ENCODE measurements at places on chromosomes 4 and X. TPM values are rescaled to one million over a fixed set of nuclear protein-coding genes. Genes with fewer than 3 reads are reported as not detected.

Gene SH3D19
- 32.7 TPM for polyA plus RNA-seq

Gene RNF128
- polyA plus RNA-seq, result 20.4 TPM

Gene DRD5
- polyA plus RNA-seq, result not detected

Gene ANAPC4
- polyA plus RNA-seq, result 48.6 TPM

DNA sequence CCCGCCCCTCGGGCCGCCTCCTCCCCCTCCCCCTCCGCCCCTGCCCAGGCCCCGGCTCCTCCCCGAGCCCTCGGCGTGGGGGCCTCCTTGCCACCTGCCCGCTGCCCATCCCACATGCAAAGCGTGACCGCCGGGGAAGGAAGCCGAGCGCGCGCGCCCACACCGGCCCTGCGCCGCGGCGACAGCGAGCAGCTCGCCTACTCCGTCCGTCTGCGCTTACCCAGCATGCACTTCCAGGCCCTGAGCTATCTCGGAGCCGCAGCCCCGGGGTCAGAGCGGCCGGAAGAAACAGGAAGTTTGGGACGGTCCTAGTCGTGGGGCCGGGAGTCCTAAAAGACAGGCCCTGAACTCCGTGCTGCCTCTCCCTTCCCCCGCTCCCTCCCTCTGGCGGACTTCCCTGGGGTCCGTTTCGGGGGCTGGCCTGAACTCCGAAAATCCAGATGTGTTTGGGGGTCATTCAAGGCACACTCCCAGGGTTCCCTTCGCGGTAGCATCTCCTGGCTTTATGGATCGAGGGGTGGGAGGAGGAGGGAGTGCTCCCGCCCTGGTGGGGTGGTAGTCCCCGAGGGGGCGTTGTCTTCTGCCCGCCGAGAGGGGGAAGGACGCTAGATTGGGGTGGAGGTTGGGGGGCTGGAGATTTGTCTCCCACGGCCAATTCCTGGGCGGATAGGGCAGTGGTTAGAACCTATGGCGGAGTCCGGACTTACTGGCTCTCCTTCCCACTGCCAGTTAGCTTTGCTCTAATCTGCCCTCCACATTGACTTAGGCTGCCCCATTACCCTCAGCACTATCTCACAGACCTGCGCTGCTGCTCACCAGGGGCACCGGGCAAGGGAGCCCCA, 25.0 kb upstream of the BCORL1 start:
- H3K4me3 ChIP-seq, result peak overlapping the region; percentile 57
- peak; percentile 70 for DNase-seq
- H3K36me3 ChIP-seq, result no peaks in the 10 kb centered on the region
- H3K27ac ChIP-seq, result peak overlapping the region; percentile 66

GRCh38 chrX:48818866-48819265, 7.4 kb upstream of the ERAS start:
- no peak overlapping the region for H3K4me3 ChIP-seq
- no peak for DNase-seq
- no peak overlapping the region for H3K27ac ChIP-seq
- H3K27me3 ChIP-seq, result no peaks in the 10 kb centered on the region
- H3K4me1 ChIP-seq, result no peaks in the 10 kb centered on the region

- H3K27me3 ChIP-seq, result peaks cover 15% of the 10 kb centered on the region
- no peaks in the 10 kb centered on the region for H3K4me1 ChIP-seq
- H3K27ac ChIP-seq, result no peak overlapping the region
- H3K36me3 ChIP-seq, result no peaks in the 10 kb centered on the region
- DNase-seq, result peak; percentile 65
- H3K4me3 ChIP-seq, result no peak overlapping the region
Observed at GRCh38 chr4:8594097-8595038, 1.8 kb downstream of the CPZ start.

GRCh38 chr4:5700459-5700858, 7.9 kb downstream of the EVC2 start:
- H3K27ac ChIP-seq, result no peak overlapping the region
- H3K36me3 ChIP-seq, result no peaks in the 10 kb centered on the region
- no peaks in the 10 kb centered on the region for H3K4me1 ChIP-seq
- no peak for DNase-seq
- H3K27me3 ChIP-seq, result no peaks in the 10 kb centered on the region

GRCh38 chrX:68451720-68452119, 18.4 kb upstream of the OPHN1 start:
- no peak for DNase-seq
- H3K27ac ChIP-seq, result no peak overlapping the region
- H3K4me3 ChIP-seq, result no peak overlapping the region
- H3K27me3 ChIP-seq, result peaks cover 23% of the 10 kb centered on the region
